Tibial nerve (tissue), 4 donors: ENCODE measurements at places on chromosomes 2 and 18. TPM values are rescaled to one million over a fixed set of nuclear protein-coding genes. Genes with fewer than 3 reads are reported as not detected.

DNA sequence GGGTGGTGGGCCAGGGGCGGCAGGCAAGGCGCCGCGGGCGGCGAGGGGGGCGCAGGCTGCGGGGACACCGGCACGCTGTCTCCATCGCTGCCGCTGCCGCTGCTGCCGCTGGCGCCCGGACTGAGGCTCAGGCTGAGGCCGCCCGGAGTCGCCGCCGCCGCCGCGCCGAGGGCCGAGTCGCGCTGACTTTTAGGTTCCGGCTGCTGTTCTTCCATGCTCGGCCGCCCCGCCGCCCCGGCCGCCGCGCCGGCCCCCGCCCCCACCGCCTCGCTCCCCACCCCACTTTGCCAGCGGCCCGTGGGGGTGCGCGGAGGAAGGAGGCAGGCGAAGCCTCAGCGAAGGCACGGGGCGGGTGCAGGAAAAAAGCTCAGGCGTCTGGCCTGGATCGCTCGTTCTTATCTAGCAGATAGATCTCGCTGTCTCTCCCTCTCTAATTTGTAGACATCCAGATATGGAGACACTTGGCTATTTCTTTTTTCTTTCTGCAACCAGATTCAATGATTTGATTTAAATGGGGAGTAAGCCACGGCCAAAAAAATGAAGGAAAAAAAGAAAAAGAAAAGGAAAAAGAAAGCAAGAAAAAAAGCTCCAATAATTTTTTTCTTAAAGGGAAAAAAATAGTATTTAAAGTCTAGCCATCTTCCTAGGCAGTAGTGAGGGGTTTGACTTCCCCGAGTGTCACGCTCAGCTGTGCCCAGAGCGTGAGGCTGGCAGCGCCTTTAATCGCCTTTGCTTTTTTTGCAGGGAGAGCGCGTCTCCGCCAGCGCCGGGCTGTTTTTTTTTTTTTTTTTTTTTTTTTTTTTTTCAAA is at the start of gene EN1:
EN1 (minus strand) TSS at position 696 of the 809 bp plus-strand sequence; CDS start at position 215, 481 bp downstream.
- no peak for DNase-seq

DNA sequence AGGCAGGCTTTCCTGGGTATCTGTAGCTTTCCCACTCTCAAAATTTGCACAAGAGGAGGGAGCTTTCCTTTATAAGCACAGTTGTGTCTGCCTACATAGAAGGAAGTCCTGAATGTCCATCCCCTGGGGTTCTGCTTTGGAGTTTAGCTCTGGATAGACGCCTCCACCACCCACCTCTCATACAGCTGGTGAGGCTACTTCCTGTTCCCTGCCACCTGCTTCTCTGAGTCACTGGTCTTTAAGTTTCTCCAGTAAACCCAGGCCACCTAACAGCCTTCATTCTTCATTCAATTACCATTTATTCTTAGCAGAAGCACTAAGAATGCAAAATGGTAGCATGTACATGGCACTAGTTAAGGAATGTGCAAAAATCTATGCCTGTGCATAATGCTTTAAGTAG is 407.8 kb downstream of the CDH2 start:
- DNase-seq = no peak

GRCh38 chr2:25032094-25032493 is 9.8 kb upstream of the EFR3B start:
- DNase-seq = no peak

- DNase-seq = no peak
These were observed 36.2 kb downstream of the ADNP2 start for GRCh38 chr18:80145196-80145804.

DNA sequence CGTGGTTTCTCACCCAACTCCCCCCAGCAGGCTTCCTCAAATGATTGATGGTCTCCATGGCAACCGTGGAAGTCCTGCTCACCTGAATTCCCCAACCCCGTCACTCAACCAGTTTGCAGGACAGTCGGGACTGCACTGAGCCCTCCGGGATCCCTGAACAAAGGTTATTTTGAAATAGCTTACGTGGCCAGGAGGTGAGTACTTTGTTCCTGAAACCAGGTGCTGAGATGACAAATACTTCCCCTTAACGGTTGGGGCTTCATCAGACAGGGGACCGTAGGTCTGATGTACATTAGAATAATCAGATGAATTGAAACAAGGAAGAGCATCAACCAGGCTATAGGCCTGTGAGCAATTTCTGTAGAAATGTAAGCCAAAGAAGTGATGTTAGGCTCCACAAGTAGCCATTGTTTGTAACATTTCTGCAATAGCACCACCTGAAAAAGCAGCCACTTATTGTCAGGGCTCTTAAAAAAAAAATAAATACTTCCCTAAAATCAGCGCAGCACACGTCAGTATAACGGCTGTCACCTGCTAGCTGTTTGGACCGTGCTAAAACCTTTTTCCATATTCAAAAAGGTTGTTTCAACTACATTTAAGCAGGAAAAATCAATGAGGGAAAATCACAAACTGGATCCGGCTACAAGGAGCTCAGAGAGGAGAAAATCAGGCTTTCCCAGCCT is 206.4 kb upstream of the ID2 start:
- no peak for DNase-seq

DNA sequence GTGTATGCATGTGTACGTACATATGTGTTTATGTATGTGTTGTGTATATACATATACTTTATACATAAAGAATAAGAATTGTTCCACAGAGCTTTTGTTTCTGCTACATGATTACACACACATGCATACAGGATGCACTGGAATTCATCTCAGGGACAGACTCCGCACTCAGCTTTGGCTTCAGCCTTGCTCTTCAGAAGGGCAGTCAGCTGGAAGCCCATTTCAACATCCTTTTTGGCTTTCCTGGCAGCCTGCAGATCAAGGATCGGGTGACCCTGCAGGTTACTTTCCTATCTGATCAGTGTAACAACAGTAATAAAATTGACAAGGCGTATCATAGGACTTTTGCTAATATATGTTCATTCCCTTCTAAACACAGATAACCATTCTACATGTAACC is 144.1 kb upstream of the COPS8 start:
- DNase-seq = no peak

DNA sequence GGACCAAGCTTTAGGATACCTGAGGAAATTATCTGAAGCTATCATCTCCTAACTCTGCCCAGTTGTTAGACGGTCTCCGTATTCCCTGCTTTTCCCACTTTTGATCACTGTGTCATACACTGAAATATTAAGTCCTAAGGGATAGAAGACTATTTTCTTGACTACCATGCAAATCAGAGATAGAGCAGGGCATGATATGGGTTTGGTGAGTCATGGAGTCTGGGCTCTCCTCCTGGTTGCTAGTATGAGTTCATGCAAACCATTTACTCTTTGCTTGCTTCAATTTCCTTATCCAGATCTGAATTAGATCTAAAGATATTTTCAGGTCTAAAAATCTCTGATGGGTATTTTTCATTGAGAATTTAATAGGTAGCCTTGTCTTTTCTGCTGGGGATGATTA is 55.0 kb downstream of the EHBP1 start:
- no peak for DNase-seq

- no peak for DNase-seq
These were observed 854.3 kb downstream of the LRRTM4 start for GRCh38 chr2:76667821-76668271.

DNA sequence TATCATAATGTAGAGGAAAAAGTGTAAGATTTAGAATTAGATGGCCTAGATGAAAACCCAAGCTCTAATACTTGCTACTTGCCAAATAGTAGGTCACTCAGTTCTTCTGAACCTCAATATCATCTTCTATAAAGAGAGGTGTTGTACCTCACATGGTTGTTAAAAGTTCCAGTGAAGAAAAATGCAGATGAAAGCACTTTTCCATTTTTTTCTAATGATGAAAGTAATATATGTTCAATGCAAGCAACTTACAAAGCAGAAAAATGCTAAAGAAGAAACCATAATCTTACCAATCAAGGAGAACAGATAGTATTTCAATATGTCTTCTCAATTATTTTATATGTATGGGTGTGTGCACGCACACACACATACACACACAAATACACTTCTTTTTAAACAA is 52.7 kb upstream of the TMEM17 start:
- no peak for DNase-seq

DNA sequence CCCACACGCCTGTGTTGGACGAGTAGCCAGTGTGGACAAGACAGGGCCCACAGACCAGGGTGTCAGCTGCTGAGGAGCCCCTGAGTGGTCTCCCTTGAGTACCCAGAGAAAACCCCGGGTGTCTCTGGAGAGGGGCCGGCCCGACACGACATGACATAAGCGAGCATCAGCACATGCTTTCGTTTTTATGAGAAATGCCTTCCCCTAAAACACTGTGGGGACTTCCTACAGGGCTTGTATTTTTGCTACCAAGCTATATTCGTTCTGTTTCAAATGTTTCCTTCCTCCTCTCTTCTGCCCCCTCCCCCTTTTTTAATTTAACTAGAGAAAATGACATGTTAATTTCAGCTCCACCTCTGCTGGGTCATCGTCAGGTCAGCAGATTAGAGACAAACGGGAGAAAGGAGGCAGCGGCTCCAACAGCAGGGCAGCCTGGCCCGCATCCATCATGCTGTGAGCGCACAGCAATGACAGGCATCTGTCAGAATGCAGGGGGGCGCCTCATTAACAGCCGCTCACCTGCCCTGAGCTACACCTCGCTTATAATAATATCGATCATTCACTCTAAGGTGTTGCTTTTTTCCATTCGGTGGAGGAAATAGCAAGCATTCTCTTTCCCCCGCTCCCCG is 286.2 kb downstream of the ZNF516 start:
- no peak for DNase-seq

- no peak for DNase-seq
These were observed 6.4 kb upstream of the ATP9B start for GRCh38 chr18:79062806-79063205.

DNA sequence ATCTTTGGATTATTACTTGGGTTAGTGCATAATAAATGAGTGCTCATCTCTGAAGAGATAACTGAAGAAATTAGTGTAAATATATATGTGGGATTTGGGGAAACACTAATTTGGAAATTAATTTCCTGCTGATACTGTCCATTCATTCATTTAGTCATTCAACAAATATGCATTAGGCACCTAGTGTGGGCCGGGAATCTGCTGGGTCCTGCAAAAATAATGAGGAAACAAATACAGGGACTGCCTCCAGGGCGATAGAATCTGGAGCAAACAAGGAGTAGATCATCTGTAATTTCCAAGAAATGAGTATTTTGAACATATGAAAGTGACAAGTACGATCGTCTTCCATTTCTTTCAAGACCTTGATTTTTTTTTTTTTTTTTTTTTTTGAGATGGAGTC is 203.7 kb upstream of the LYPD1 start:
- DNase-seq = no peak

DNA sequence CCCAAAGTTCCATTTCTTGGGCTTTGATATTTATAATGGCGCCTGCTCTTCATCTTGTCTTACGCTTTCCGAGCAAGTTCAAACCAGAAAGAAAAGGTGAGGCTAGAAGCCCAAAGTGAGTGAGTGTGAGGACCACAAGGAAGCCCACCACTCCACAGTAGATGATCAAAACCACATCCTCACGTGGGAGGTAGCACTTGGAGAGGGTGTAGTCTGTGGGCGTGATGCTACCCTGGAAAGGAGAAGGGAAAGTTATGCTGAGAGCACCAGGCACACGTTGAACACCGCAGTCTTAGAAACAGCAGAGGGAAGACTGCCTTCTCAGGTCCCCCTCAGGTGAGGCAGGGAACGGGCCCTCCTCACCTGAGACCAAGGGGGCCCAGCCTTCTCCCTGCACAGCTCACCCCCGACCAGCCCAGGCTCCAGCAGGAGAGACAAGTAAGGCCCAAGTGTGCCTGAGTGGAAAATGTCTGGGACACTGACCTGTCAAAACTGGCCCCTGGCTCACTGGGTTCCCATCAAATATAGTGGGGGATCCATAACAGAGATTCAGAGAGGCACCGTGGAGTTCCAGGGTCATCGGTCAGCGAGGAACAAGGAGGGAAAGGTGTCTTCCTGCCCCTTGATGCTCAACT is 23.6 kb downstream of the MPPE1 start:
- DNase-seq = no peak

- no peak for DNase-seq
These were observed 615.8 kb downstream of the ARHGAP15 start for GRCh38 chr2:143745060-143745459.

- DNase-seq = no peak
These were observed 71.3 kb downstream of the MRO start for GRCh38 chr18:50748243-50749229.

DNA sequence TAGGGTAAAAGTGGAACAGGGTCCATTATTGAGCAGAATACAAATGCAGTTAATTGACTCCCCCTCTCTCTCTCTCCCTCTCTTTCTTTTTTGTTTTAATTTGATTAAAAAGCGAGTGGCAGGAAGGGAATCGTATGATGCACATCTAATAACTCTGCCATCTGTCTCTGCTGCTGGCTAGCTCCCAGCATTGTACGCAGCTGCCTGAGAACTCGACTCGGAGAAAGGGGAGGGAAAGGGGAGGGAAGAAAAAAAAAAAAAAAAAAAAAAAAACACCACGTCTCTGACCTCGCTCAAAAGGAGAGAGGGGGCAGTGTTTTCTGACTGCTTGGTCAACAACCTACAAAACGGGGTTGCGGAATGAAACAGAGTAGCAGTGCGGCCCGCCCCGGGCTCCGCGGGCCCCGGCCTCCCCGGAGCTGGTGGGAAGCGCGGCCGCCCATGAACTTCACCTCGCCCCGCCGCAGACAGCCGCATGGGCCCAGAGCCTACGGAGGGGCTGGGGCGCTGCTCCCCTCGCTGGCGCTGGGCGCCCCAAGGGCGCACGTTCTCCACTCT is 265.7 kb downstream of the TCF4 start:
- DNase-seq = peak; percentile 81

DNA sequence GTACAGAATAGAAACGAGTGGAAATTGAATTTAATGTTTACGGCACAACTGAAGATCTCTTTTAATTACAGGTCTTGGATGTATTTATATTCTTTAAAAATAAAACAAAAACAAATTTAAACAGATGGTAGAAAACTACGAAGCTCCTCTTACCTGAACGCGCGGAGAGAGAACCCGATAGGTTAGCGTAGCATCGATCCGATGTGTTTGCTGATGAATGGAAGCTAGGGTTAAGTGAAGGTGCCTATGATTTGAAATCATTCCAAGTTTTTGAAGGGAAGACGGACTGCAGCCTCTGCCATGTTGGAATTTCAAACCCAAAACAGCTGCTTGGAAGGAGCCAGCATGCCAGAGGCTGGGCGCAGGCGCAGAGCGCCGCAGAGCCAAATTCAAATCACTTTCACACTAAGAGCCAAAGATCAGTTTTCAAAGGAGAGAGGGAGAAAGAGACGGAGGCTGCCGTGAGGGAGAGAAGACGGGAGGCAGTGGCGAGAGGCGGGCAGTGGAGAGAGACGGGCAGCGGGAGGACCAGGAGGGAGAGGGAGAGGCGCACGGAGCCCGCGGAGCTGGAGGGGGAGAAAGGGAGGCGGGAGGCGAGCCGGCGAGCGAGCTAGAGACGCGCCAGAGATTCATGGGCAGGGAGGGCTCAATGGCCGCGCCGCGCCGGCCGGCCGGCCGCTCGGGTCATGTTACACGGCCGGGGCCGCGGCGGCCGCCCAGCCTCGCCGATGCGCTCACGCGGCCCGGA is at the start of gene FIGN:
FIGN (minus strand) TSS at position 324 of the 748 bp plus-strand sequence. CDS start 1,081 bp downstream, outside the sequence.
- DNase-seq = peak; percentile 61

The HOXD9 gene
- total RNA-seq = 9.4 TPM

The NAT8 gene
- total RNA-seq = not detected

The IL37 gene
- not detected for total RNA-seq

The BARD1 gene
- total RNA-seq = 11.2 TPM

The MAB21L4 gene
- not detected for total RNA-seq
